ENCODE measurements at places on chromosomes 12 and 14. TPM values are rescaled to one million over a fixed set of nuclear protein-coding genes. Genes with fewer than 3 reads are reported as not detected.

GRCh38 chr14:56351861-56352260, 227.7 kb upstream of the TMEM260 start:
- peak; percentile 57 for DNase-seq

GRCh38 chr14:74720526-74720925, 7.6 kb downstream of the FCF1 start:
- no peak for DNase-seq

DNA sequence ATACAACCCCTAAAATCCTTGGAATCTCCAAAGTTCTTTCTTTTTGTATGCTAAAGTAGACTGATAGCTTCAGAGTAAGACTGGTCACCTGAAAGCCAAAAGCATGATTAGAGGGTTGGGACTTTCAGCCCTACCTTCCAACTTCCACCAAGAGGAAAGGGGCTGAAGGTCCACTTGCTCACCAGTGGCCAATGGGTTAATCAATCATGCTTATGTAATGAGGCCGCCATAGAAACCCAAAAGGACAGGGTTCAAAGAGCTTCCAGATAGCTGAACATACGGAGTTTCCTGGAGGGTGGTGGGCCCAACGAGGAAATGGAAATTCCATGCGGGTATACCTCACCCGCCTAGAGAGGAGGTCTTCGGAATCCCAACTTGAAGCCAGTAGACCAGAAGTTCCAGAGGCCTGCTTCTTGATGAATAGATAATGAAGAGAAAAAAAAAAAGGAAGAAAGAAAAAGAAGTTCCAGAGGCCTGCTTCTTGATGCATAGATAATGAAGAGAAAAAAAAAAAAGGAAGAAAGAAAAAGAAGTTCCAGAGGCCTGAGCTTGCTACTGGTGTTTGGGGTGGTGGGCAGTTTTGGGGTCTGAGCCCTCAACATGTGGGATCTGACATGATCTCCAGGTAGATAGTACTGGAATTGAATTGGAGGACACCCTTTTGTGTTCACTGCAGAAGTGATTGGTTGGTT, 11.2 kb upstream of the BTG1 start:
- no peak for DNase-seq

DNA sequence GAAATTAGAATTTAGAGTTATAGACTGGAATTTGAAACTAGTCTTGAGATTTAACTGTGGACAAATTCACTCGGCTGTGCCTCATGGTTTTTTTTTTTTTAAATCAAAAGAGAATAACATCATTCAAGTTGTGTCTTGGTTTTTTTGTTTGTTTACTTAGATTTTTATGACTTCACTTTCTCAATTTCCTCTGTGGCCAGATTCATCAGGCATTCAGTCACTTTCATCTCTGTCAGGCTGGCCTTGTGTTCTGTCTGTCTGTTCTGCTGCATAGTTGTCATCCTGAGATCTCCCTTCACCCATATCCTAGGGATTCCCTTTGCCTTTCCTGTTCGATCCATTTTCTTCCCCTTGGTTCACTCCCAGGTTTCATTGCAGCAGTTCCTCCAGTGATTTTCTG, 10.0 kb downstream of the MARK3 start:
- no peak for DNase-seq

GRCh38 chr14:100649173-100649519, 61.9 kb upstream of the BEGAIN start:
- DNase-seq, result no peak

DNA sequence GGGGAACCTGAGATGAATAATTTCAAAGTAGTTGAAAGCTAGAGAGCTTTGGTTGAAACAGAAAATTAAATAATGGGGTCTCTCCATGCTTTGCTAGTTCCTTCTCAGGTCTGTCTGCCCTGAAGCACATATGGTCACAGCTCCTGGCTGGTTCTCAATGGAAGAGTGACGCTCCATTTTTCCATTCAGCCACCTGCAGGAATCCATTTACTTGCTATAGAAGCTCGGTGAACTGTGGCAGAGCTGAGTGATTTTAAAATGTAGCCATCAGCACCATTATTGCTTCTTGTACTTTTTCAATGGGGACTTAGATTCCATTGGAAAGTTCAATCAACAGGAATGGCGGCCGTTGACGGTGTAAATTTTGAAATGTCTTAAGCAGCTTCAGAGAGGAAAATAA, 525.2 kb downstream of the GLT1D1 start:
- DNase-seq, result no peak

Gene DHRS2
- polyA plus RNA-seq, result 0.46 TPM

DNA sequence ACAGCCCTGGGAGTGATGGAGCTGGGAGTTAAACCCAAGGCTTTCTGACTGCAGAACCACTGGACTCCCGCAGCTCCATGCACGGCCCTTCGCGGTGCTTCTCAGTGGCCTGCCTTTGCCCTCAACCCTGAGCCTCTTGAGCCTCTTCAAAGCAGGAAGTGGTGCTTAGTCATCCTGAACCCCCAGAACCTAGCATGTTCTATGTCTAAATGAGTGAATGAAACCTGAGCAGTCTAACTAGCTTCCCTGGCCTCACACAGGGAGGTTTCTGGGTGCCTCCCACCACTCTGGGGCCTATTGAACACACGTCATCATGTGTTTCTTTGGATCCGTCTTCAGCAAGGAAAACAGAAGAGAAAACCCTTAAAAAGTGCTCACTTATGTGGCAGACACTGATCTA, 117.9 kb upstream of the SFSWAP start:
- no peak for DNase-seq

- DNase-seq, result no peak
Observed at GRCh38 chr12:131455581-131456110, 255.2 kb upstream of the SFSWAP start.

GRCh38 chr14:64303471-64303917, 9.3 kb upstream of the ESR2 start:
- peak; percentile 65 for DNase-seq

Gene PTGR2
- 2.8 TPM for polyA plus RNA-seq

DNA sequence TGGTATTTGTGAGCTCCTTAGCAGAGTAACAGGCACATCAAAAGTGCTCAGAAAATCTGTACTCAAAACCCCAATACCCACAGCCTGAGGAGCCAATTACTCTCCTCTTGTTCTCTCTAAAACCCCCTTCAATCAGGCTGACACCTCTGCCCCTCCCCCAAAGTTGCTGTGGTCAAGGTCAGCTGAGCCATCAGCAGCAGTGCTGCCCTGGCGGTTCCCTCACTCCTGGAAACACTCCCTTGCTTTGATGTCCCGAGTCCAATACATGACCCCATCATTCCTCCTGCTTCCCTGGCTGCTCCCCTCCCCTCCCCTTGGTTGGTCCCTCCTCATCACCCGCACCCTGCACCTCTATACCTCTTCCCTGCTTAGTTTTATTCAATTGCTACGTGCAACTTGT, 57.2 kb upstream of the C14orf132 start:
- no peak for DNase-seq

- DNase-seq, result no peak
Observed at GRCh38 chr14:74952180-74952665, 3.2 kb downstream of the PGF start.

GRCh38 chr12:69474456-69474855, 4.3 kb downstream of the FRS2 start:
- no peak for DNase-seq

Gene ST8SIA1
- polyA plus RNA-seq, result 0.70 TPM

- peak; percentile 71 for DNase-seq
Observed at GRCh38 chr12:89346741-89347324, 5.5 kb downstream of the DUSP6 start.

DNA sequence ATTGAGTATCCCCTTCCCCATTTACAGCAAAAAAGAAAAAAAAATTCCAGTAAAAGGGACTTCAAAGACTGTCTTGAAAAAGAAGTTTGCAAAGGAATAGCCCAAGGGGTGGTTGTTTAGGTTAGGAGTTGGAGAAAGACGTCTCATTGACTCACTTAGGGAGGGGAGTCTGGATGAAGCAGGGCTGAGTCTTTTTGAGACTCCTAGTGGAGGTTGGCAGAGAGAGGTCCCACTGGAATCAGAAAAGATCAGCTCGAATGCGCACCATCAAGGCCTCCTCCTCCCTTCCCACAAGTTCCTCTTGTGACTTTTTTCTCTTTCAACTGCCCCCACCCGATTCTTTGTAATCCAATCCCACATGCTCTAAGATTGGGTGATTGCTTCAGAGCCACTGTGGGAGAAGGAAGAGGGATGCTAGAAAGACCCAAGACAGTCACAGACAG, 1.9 kb downstream of the ARHGEF40 start:
- DNase-seq, result no peak

- no peak for DNase-seq
Observed at GRCh38 chr14:26775765-26776563, 178.1 kb upstream of the NOVA1 start.

Gene TMED8
- 6.0 TPM for polyA plus RNA-seq

Gene GARIN6
- not detected for polyA plus RNA-seq

GRCh38 chr14:36521598-36522345, 1.7 kb upstream of the NKX2-1 start:
- no peak for DNase-seq

GRCh38 chr12:123886931-123887582, 85.6 kb downstream of the CCDC92 start:
- DNase-seq, result no peak

GRCh38 chr12:128519426-128519825, 252.5 kb downstream of the TMEM132C start:
- DNase-seq, result no peak

GRCh38 chr12:102685841-102686240, 205.5 kb upstream of the IGF1 start:
- no peak for DNase-seq

DNA sequence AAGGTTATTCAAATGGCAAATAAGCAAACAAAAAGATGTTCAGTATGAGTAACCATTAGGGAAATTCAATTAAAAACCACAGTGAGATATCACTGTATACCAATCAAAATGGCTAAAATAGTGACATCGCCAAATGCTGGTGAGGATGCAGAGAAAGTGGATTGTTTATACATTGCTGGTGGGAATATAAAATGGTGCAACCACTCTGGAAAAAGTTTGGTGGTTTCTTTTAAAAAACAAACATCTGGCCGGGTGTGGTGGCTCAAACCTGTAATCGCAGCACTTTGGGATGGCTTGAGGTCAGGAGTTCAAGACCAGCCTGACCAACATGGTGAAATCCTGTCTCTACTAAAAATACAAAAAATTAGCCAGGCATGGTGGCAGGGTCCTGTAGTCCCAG, 14.0 kb upstream of the STRAP start:
- DNase-seq, result no peak

Gene KCNMB4
- 0.83 TPM for polyA plus RNA-seq

Gene SIX1
- 0.36 TPM for polyA plus RNA-seq

Gene HEATR5A
- 12.2 TPM for polyA plus RNA-seq

DNA sequence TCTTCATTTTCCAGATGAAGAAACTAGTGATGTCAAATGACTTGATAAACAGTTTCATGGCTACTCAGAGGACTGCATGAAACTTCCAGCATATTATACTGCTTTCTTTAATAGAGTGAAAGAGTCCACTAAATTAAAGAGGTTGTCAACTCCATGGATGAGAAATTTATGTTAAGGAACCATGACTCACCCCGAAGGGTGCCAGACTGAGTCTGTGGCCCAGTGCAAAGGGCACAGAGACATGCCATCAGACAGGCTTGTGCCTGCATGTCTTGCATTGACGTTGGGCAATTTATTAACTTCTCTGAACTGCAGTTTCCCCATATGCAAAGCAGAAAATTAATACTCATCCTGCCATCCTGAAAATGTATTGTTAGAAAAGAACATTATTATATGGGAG, 382.4 kb downstream of the APAF1 start:
- peak; percentile 73 for DNase-seq

Gene ZFHX2
- 0.06 TPM for polyA plus RNA-seq

GRCh38 chr14:59939828-59940227, 19.9 kb downstream of the LRRC9 start:
- DNase-seq, result no peak

Gene LIN7A
- polyA plus RNA-seq, result not detected

- no peak for DNase-seq
Observed at GRCh38 chr12:124466216-124467128, 100.9 kb downstream of the NCOR2 start.

Gene LALBA
- polyA plus RNA-seq, result not detected

GRCh38 chr14:85731186-85731585, 201.2 kb downstream of the FLRT2 start:
- peak; percentile 3 for DNase-seq

Gene LRP6
- polyA plus RNA-seq, result 13.9 TPM

- DNase-seq, result no peak
Observed at GRCh38 chr14:89236851-89237250, 180.2 kb downstream of the FOXN3 start.

Gene IGF1
- polyA plus RNA-seq, result not detected

Gene GYS2
- not detected for polyA plus RNA-seq

DNA sequence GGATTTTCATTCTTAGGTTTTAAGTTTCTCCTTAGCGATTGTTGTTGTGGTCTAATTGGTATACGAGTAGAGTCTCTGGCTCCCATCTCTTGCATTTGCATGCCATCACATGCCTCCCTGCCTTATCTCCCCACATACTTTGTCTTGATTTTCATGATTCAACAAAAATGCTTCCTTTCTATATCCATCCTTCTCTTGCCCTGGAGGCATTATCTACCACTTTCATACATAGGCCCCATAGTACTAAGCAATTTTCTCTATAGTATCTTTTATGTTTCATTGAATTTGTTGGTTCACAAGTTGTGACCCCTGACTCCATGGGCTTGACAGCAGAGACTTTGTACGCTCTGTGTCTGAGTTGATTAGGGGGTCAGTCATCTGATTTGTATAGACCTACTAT, 226.1 kb downstream of the ACSS3 start:
- no peak for DNase-seq

GRCh38 chr12:103623716-103624115, 36.6 kb downstream of the STAB2 start:
- no peak for DNase-seq

DNA sequence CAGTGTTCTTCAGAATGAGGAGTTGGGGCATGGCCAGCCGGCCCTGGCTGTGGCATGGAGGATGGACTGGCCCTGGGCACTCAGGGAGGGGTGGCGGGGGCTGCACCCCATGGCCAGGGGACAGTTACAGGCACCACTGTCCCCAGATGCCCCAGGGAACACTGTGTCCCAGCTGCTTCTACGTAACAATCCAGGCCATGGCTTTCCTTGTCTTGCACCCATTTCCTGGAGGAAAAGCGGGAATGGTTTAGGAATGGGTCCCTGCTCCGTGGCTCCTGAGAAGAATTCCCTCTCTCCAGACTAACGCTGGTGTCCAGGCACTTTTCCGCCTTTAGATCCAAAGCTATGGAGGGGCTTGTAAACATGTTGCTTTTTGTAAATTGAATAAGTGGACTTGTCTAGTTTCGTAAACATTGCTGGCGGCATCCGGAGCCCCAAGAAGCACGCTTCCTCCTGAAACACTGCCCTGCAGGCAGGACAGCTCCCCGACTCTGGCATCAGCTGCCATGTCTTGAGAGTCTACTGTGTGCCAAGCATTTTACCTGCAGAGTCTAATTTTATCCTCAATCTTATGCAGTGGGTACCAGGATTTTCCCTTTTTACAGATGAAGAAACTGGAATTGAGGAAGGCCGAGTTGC, 238.3 kb downstream of the SLC41A2 start:
- DNase-seq, result no peak

GRCh38 chr12:119447618-119448017, 113.1 kb downstream of the CCDC60 start:
- DNase-seq, result no peak

Gene GUCY2C
- polyA plus RNA-seq, result not detected

- DNase-seq, result peak; percentile 10
Observed at GRCh38 chr12:43109631-43110345, 442.2 kb downstream of the ADAMTS20 start.

Measured in mammary epithelial cell (primary cell).